Breast epithelium (tissue), 4 donors: ENCODE measurements at places on chromosomes 7 and 10.
A peak's percentile ranks its signal among the peaks of the same experiment; 100 is the strongest.

GRCh38 chr7:92119213-92119759 lies 15.0 kb downstream of the CYP51A1 start:
- no peak overlapping the region for H3K4me3 ChIP-seq
- peaks cover 5% of the 10 kb centered on the region for H3K36me3 ChIP-seq
- H3K27me3 ChIP-seq, result no peaks in the 10 kb centered on the region
- no peak overlapping the region for H3K27ac ChIP-seq
- no peak for DNase-seq

DNA sequence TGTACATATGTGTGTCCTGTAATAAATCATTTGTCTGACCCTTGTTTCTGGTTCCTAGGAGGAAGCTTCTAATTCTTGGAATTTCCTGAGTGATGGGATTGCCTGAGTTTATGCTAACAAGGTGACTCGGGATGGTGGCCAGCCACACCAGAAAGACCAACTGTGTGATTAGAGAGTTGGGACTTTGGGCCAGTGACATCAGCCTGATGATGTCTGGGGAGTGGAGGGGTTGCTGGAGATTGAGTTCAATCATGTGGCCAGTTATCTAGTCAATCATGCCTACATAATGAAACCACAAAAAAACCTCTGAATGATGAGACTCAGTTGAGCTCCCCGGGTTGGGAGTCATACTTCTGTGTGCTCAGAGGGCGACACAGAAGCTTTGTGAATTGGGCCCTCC lies 23.5 kb upstream of the CARD11 start:
- H3K27ac ChIP-seq, result no peak overlapping the region
- no peak for DNase-seq
- no peaks in the 10 kb centered on the region for H3K4me1 ChIP-seq
- no peaks in the 10 kb centered on the region for H3K36me3 ChIP-seq
- no peaks in the 10 kb centered on the region for H3K27me3 ChIP-seq

GRCh38 chr10:97328646-97329453 lies 5.7 kb downstream of the FRAT2 start:
- H3K27ac ChIP-seq, result peak overlapping the region; percentile 19
- no peaks in the 10 kb centered on the region for H3K36me3 ChIP-seq
- no peaks in the 10 kb centered on the region for H3K27me3 ChIP-seq
- DNase-seq, result no peak
- H3K4me3 ChIP-seq, result no peak overlapping the region

DNA sequence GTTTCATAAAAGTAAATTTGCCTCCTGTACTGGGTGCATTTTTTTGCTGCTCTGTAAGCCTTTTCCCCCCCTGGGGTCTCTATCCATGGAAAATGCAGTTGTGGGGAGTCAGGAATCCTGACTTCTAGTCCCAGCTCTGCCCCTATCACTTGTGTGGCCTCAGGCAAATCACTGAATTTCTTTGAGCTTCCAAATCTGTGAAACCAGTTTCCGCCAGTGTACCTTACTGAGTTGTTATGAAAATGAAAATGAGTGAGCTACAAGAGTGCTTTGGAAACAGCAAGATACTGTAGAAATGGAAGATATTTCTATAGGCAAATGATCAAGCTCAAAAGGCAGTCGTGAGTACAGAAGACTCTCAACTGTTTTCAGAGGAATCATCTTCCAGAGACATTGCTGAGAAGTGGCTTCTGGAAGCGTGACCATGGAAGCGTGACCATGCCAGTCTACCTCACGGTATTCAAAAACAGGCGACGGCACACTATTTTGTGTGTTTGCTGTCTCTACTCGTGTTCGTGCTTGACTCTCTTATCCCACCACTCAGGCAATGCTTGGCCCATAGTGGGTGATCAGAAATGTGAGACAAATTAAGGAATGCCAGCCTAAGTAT lies 107.4 kb downstream of the ATXN7L1 start:
- H3K4me1 ChIP-seq, result no peaks in the 10 kb centered on the region
- no peaks in the 10 kb centered on the region for H3K36me3 ChIP-seq
- no peak overlapping the region for H3K4me3 ChIP-seq
- H3K27ac ChIP-seq, result no peak overlapping the region
- H3K27me3 ChIP-seq, result no peaks in the 10 kb centered on the region

DNA sequence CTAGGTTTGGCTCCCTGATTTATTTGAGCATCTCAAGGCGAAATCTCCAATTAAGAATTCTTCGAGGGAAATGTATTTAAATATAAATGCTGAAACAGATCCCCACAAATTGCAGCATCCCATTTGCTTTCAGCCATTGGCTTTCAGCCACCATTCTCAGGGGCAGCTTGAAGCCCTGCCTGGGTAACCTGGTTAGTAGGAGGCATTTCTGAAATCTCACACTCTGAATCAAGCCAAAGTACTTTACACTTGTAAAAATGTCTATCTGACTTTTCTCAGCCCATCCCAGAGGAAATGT lies 49.1 kb downstream of the GCC1 start:
- no peaks in the 10 kb centered on the region for H3K4me1 ChIP-seq
- no peak overlapping the region for H3K4me3 ChIP-seq
- no peaks in the 10 kb centered on the region for H3K27me3 ChIP-seq
- no peak overlapping the region for H3K27ac ChIP-seq

DNA sequence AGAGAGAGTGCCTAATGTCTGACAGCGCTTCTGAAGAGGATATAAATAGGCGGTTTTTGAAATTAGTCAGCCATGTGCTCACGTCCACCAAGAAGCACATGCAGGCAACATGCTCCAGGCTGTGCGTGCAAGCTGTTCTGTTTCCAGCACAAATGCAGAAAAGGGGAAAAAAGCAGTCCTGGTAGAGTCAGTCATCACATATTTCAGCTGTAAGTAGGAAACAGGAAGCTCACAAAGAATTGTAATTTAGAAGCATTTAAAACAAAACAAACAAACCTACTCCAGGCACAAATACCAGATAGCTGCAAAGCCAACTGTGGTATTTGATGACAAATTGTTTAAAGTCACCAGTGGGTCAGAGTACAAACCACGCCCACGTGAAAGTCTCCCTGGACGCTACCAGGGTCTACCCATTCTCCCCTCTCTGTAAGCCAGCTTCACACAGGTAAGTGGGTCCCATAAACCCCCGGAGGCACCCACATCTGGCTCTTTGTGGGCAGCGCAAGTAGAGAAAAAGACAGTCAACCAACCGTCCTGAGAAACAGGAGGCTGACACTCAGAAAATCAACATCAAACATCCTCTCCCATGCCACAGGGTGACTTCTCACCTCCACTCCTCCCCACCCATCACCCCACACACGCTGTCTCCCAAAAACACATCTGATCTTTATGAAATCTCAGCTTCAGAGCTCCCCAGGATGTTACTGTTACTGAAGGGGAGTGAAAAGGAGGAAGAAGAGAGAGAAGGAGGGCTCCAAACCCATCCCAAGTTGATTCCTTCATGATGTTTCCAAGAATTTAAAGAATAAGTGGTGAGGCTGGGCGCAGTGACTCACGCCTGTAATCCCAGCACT lies 186.4 kb downstream of the FAM107B start:
- H3K27me3 ChIP-seq, result no peaks in the 10 kb centered on the region
- no peak for DNase-seq
- no peaks in the 10 kb centered on the region for H3K4me1 ChIP-seq
- H3K4me3 ChIP-seq, result no peak overlapping the region
- no peak overlapping the region for H3K27ac ChIP-seq

DNA sequence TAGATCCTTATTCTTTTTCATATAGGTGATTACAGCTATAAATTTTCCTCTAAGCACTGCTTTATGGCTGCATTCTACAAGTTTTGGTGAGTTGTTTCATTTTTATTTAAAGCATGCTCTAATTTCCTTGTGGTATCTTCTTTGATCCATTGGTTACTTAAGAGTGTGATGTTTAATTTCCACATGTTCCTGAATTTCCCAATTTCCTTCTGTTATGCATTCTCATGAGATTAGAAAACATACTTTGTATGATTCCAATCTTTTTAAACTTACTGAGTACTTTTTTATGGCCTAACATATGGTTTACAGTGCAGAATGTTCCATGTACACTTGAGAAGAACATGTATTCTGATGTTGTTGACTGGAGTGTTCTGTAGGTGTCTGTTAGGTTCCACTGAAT lies 53.4 kb downstream of the MYL10 start:
- H3K4me3 ChIP-seq, result no peak overlapping the region
- no peaks in the 10 kb centered on the region for H3K27me3 ChIP-seq
- no peaks in the 10 kb centered on the region for H3K36me3 ChIP-seq
- H3K27ac ChIP-seq, result no peak overlapping the region
